ENCODE measurements at places on chromosomes 3 and 15. TPM values are rescaled to one million over a fixed set of nuclear protein-coding genes. Genes with fewer than 3 reads are reported as not detected.

TM4SF4 gene
- not detected for total RNA-seq

GRCh38 chr3:110859336-110859735 lies 212.3 kb upstream of the NECTIN3 start:
- DNase-seq = no peak

KCNMB2 gene
- 6.1 TPM for total RNA-seq

- DNase-seq = no peak
Measured at GRCh38 chr15:32735989-32736700, 18.3 kb downstream of the GREM1 start.

GRCh38 chr3:16404349-16404895 lies 109.1 kb downstream of the RFTN1 start:
- no peak for DNase-seq

CAPN3 gene
- total RNA-seq = 8.6 TPM

All from urinary bladder (tissue), 4 donors.